ENCODE measurements at places on chromosomes 12 and 14.

DNA sequence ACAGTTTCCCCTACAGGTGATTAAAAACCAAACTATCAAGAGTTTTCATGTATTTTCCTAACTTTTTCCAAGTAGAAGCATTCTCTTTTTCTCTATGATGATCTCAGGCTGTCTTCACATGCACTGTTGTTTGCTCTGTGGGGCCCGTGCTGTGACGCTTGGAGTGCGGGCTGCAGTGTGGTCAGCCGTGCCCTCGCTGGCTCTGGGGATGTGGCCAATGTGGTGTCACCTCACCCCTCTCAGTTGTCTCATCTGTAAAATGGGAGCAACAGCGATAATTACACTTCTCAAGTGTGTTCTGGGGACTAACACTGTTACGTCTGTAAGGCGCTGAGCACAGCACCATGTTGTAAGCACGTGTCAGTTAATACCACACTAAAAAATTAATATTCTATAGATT, 28.6 kb downstream of the DDX51 start:
- no peak for DNase-seq

GRCh38 chr12:54958048-54958658, 26.4 kb downstream of the TESPA1 start:
- DNase-seq = peak; percentile 43

- DNase-seq = no peak
Observed at GRCh38 chr14:90700933-90701776, 115.1 kb downstream of the TTC7B start.

DNA sequence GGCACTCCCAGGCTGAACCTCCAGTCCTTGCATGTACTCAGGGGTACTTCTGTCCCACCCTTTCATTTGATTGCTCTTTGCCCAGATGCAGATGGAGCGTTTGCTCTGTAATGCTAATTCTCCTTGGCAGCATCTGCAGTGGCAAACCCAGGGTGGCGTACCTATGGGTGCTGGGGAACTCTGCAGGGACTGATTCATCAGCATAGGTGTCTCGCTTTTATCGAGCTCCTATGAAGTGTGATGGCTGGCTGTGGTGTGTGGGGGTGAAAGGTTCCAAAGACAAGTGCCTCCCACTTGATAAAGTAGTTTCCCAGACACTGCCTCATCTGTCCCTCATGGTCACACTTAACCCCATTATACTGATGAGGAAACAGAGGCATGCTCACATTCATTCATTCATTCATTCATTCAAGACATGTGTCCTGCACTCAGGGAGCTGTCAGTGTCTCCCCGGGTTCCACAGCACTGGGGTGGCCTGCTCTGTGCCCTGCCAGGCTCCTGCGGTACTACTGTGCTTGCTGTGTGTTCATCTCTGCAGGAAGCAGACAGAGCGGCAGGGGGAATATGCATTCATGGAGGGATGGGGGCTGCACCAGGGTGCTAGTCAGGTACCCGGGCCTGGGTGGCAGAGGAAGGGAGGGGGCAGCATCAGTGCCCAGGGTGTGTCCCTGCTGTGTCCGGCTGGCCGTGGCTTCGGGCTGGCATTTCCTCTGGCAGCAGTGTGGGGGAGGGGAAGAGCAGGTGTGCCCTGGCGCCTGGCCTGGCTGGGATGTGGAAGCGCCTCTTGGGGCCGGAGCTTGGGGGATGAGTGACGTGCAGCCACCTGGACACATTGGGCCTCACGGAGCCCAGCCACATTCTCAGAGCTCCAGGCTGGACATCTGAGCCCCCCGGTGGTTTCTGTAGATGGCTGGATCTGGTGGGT, 110.9 kb downstream of the TSPAN9 start:
- DNase-seq = no peak

DNA sequence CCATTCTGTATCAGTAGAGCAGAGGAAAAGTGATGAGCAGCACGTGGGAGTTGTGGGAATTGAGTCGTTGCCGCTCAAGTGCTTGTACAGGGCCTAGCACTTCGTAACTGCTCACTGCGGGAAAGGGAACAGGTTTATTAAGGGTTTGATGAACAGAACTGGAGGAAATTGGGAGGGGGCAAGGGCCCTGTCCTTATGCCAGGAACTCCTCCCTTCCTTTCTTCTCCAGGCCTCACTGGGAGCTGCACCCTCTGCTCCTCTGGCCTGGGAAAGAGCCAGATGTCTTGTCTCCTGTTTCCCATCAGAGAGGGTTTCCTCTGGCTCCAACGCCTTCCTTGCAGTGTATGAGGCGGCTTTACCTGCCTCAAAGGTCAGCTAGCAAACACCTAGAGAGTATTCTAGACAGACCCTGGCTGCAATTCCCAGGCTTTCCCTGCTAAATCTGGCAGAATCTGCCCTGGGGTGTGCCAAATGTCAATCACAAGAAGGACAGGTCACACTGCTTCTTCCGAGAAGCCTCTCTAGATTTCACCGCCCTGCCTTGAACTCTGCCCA, 78.4 kb downstream of the NTF3 start:
- no peak for DNase-seq

DNA sequence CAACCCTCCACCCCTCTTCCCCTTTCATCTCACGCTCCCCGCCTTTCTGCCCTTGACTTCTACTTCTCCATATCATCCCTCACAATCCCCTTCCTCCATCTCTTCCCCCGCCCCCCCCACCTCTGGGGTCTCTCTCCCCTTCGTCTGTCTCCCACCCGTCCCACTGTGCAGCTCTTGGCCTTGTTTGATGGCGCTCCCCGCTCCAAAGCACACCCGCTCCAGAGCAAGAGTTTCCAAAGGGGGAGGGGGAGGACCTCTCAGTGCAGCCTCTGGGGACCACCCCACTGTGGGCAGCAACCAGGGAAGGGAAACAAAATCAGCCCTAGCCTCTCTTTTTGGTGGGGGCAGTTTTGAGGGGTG, 774 bp downstream of the CHGA start:
- no peak for DNase-seq

GRCh38 chr12:2076196-2076570, 23.4 kb downstream of the CACNA1C start:
- no peak for DNase-seq

DNA sequence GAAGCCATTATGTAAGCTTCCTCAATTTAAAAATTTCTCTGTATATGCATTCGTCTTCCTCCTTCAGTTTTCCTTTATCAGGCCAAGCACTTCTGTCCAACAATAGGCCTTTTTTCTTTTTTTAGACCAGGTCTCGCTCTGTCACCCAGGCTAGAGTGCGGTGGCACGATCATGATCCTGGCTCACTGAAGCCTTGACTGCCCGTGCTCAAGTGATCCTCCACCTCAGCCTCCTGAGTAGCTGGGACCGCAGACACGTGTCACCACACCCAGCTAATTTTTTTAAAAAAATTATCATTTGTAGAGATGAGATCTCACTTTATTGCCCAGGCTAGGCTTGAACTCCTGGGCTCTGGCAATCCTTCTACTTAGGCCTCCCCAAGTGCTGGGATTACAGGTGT, 25.8 kb downstream of the TAOK3 start:
- no peak for DNase-seq

GRCh38 chr12:113060336-113060960, 3.9 kb downstream of the DTX1 start:
- DNase-seq = no peak

- DNase-seq = no peak
Observed at GRCh38 chr14:67395876-67396189, 16.1 kb downstream of the PLEK2 start.

Data from SJCRH30 (cell line).